Natural killer cell treated with Interleukin-12 subunit alpha and Interleukin-12 subunit beta and Interleukin-15 and Interleukin-18, amount 100 ng/mL, for 72 hours (primary cell): ENCODE measurements at places on chromosomes 6 and 20.

GRCh38 chr6:137084090-137084489 is 39.3 kb upstream of the IL20RA start:
- no peak for DNase-seq

DNA sequence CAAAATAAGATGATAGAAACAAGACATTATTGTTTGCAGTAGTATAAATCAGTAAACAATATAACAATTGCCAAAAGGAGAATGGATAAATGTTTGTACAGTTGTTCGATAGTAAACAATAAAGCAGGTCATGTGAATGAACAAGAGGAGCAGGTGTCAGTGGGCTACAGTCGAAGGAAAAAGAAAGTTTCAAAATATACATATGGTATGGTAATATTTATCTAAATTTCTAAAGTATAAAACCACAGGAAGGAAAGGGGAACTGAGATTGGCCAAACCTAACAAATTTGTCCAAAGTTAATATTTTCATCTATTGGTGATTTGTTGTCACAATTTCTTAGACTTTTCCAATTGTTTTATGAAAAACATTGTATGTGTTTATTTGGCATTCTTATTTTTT is 110.9 kb downstream of the SH3BGRL2 start:
- DNase-seq: no peak

DNA sequence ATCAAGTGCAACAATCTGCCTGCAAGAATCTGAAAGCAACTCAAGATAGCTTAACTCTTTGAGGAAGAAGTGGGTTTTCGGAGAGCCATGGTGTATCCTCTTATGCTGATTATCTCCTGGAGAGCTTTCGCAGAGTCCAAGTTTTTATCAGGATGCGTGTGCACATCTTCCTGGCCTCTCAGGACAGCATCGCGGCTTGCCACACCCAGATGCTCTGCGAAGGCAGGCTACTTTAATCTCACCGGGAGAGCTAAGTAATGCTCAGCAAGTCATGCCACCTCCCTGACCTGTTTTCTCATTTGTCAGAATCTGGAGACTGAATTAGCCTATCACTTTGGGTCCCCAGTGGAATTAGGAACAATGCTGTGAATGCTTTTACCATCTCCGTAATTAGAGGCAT is 52.9 kb downstream of the TTI1 start:
- DNase-seq: no peak

GRCh38 chr20:44460795-44461141 is 14.9 kb upstream of the TTPAL start:
- no peak for DNase-seq

DNA sequence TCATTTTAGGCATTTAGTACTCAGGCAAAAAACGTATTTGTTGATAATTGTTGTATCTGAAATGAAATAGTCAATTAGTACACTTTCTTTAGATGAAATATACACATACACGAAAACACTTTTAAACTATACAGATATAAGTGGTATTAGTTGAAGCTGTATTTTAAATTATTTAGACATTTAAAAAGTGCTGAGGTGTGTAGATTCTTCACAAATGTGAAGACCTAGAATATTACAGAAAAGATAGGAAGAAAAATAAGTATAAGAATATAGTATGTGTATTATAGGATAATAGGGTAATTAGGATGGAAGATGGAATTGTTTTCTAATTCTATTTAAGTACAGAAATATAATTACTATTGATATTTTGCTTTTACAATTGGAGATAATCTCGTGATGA is 4.6 kb downstream of the ZFAND3 start:
- DNase-seq: no peak

GRCh38 chr6:63186970-63187369 is 24.3 kb upstream of the FKBP1C start:
- DNase-seq: no peak

GRCh38 chr20:53918020-53918311 is 152.4 kb downstream of the BCAS1 start:
- DNase-seq: no peak

DNA sequence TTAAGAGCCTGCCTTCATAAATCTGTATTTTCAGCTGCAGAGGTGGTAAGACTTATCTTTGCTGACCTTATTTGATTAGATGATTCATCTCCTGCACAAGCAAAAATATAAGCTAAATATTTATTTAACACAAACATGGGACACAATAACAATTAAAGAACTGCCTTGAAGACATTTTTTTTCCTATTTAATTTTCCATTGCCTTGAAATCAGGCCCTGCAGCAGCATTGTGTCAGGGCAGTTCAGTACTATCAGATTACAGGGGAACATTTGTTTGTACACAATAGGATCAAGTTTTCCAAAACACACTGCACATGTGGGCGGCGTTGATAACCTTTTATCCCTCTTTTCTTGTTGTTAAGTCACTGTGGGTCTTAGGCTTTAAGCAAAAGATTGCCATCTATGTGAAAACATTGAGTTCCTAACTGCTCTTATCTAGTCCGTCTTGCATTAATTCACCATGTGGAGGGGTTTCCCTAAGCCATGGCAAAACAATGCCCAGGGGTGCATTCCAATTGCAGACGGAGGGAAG is 7.4 kb downstream of the ADGRF5 start:
- DNase-seq: no peak

- no peak for DNase-seq
These were observed 311.7 kb upstream of the JAG1 start for GRCh38 chr20:10985536-10985935.

GRCh38 chr6:26328265-26328844 is 36.6 kb upstream of the BTN3A2 start:
- no peak for DNase-seq

- DNase-seq: no peak
These were observed 475.2 kb upstream of the MARCKS start for GRCh38 chr6:113381959-113382358.

DNA sequence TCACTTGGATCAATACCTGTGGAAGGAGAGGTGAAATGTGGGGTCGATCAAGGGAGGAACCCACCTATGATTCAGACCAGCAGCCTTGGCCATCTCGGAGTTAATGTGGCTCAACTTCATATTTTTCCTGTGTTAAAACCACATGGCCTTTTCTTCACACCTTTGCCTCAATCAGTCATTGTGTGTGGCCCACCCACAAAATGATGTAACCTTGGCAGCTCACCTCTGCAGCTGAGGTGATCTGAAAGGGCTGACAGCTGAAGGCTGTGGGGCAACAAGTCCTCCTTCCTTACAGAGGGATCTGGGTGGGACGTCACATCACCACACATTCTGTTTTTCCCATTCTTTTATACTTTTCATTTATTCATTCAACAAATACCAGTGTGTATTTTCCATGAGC is 357.1 kb upstream of the HSF2 start:
- no peak for DNase-seq

- DNase-seq: no peak
These were observed 152.1 kb downstream of the DTNBP1 start for GRCh38 chr6:15510536-15511247.

GRCh38 chr6:119717942-119718341 is 368.4 kb upstream of the MAN1A1 start:
- DNase-seq: no peak

DNA sequence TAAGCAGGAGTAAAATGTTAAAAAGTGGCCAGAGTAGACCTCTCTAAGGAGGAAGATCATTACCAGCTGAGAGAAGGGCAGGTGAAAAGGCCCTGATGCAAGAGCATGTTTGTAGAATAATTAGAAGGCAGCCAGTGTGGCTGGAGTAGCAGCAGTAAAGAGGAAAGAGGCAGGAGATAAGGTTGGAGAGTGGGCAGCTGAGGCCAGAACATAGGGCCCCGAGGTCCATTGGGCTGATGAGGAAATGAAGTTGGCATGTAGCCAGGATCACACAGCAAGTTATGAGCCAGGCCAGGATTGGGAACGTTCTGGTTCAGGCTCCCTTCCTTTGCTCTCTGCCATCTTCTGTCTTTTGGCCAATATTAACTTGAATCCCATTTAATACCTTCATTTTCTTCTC is 51.6 kb downstream of the RALY start:
- no peak for DNase-seq

GRCh38 chr6:44593539-44593944 is 206.0 kb downstream of the CDC5L start:
- DNase-seq: no peak

DNA sequence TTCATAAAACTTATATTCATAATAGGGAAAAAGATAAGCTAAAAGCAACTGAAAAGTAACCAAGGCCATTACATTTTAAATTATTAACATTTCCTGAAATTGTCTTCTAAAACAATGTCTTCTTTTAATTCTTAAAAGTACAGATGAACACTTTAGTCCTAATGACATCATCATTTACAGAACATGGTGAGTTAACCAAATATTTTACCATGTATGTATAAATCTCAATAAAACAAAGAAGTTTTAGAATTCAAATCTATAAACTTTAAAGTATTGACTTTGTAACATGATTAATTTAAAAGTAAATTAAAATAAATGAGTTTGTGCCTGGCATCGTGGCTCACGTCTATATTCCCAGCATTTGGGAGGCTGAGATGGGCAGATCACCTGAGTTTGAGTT is 125.9 kb upstream of the PRSS16 start:
- no peak for DNase-seq

GRCh38 chr6:21133901-21134300 is 459.6 kb upstream of the SOX4 start:
- no peak for DNase-seq

DNA sequence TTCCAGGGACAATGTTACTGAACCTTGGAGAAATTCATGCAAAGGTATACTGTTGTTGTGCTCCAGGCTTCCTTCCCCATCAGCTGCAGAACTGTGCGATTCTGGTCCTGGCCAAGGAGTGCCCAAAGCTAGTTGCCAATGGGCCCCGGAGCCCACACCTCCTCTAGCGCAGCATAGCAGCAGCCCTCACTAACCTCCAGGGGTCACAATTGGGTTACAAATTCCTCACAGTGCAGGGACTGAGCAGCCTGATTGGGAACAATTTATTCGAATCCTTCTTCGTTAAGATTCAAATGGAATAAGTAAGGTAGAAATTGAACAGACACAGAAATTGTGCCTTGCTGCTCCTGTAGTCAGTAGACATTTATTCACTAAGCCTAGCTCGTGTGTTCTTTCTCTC is 284.9 kb downstream of the PRKN start:
- no peak for DNase-seq

- DNase-seq: no peak
These were observed 3.1 kb downstream of the GMDS start for GRCh38 chr6:2242311-2242710.

- no peak for DNase-seq
These were observed 38.1 kb downstream of the GNAS start for GRCh38 chr20:58890518-58891085.

GRCh38 chr6:133288662-133289061 is 47.5 kb downstream of the EYA4 start:
- no peak for DNase-seq

DNA sequence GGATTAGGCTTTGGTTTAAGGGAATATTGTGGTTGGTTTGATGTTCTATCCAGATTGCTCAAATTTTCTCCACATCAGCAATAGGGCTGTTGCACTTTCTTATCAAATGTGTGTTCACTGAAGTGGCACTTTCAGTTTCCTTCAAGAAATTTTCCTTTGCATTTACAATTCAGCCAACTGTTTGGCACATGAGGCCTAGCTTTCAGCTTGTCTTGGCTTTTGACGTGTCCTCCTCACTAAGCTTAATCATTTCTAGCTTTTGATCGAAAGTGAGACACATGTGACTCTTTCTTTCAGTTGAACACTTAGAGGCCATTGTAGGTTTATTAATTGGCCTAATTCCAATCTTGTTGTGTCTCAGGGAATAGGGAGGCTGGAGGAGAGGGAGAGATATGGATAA is 104.8 kb downstream of the FLRT3 start:
- no peak for DNase-seq

DNA sequence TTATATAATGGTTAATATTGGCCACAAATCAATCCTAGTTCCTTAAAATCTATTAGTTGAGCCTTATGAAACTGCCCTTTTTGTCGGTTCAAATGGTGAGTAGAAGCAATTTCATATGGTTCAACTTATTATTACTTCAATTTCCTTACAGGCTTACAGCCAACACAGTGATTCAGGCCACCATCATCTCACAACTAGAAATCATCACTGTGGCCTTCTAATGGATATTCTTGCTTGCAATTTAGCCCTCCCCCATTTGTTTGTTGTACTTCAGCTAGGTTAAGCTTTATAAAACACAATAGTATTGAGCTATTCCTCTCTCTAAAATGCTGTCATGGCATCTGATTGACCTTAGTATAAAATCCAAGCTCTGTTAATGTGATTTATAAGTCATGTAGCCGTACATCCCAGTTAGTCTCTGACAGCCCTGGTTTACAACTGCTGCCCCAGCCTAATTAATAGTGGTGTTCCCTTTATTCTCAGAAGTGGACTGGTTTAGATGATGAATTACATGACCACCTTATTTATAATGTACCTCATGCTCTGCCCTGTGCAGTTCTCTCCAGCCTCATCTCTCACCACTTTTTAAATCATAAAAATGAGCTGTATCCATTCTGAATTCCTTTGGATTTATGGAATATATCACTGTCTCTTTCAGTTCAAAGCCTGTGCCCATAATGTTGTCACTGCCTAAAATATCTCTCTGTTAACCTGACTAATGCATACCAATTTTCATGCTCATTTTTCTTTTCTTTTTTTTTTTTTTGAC is 36.7 kb downstream of the LAMA2 start:
- no peak for DNase-seq

DNA sequence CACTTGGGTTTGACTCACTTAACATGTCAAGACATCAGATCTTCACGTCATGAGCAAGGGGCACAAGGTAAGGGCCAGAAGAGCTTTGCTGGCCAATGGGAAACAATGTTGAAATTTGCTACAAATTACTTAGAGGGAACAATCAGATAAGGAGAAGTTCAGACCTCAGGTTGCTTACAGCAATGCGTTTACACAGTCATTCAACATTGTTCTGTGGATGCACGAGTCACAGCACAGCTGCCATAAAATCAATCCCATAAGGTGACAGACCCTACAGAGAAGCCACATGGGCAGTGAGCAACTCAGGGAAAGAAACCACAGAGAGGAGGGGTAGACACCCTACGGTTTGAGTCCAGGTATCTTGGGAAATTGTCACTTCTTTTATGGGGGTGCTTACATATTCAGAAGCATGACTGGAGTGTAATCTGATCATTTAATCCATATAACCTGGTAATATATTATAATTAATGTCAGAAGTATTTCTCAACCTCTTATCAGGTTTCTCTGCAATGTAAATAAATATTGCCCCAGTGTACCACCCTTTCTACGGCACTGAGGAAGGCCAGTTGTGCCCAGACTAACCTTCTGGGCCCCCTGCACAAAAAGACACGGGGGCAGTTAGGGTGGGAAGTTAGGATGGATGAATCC is 2.3 kb upstream of the SLC22A2 start:
- no peak for DNase-seq

DNA sequence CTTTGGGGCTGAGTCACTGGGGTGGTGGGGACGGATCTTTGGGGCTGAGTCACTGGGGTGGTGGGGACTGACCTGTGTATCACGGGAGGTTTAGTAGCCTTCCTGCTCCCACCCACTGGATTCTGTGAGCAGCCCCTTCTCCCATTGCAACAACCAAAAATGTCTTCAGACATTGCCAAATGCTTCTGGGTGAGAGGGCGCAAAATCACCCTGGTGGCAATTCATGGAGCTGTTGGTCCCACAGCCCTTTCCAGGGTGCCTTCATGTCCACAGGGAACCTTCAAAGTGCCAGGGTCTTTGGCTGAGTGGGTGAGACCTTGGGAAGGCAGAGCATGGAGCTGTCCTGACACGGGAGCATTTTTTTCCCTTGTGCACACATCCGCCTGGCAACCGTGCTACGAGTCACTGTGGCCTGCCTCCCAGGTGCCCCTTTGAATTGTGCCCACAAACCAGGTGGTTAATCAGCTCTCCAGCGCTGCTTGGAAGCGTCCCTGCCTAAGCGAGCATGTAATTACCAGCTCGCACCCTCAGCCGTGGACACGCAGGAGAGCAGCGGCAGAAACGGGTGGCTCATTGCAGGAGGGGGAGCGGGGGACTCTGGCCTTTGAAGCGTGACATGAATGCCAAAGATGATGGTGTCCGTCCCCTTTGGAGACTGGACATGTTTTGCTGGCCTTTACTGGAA is 27.4 kb upstream of the APCDD1L start:
- DNase-seq: peak; percentile 57
